IPS-NIHi11 (cell line): ENCODE measurements at places on chromosomes 7 and 10.

DNA sequence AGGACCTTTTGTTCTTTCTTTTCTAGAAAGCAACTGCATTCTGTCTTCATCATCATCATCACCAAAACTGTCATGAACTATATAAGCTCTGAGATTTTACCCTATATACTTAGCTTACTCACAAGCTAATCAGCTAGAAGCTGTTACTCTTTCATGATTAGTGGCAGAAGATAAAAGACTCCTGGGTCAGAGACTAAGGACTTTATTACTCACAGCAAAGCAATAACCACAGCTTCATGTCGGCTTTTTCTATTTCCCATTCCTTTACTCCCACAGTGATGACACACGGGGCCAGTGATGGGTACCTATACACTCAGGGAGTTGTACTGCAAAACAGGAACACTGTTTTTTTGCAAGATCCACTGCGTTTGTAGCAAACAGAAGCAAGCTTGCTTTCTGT, 8.4 kb upstream of the C10orf88 start:
- DNase-seq = no peak

DNA sequence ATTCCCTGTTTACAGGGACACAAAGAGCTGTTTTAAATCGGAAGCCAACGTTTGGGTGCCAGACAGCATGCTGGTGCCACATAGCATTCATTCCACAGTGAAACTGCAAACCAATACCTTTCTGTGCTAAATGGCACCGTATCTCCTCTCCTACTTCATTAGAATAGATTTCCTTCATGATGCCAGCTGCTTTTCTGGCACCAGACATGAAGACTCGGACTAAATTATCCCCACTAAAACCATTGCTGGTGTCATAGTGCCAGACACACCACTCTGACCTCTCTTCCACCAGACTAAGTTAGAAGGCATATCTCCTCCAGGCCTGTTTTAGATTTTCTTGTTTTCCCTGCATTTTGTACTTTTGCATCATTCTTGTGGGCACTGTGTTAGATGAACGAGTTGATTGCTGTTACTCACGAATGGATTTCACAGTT, 155.1 kb downstream of the ETV1 start:
- no peak for DNase-seq

- no peak for DNase-seq
These were observed 54.0 kb upstream of the SLC26A5 start for GRCh38 chr7:103499976-103500375.

- peak; percentile 43 for DNase-seq
These were observed 453.4 kb upstream of the CELF2 start for GRCh38 chr10:10564081-10564794.

GRCh38 chr10:29603223-29603896, 31.4 kb downstream of the SVIL start:
- DNase-seq = no peak

DNA sequence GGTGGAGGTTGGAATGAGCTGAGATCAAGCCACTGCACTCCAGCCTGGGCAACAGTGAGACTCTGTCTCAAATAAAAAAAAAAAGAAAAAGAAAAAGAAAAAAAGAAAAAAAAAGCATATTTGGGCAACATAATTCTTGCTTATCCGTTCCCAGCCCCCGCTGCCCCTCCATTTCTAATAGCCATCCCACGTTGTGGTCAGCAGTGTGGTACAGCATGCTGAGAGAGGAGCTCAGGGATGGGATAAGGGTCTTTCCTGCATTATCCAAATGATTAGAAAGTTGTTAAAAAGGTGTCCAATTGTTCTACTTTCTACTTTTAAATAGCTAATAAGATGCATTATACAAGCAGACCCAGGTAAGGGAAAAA, 104.9 kb upstream of the ZNF92 start:
- DNase-seq = no peak

DNA sequence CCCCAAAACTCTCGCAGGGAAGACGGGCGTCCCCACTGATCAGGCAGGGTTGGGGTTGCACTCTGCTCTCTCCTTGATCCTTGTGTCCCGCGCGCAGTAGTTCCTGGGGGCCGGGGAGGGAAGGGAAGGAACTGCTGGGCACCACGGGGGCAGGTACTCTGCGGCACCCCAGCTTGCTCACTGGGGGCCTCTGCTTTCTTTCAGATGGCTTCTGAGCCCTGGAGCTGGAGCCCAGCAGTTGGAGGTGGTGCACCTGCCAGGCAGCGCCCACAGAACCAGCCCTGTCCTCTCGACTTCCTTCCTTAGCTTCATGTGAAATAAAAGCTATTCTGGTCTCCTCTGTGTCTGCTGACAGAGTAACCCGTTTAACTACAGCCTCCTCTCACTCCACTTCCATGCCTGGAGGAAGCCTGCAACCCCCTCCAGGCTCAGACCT, 12.2 kb downstream of the PLAC9 start:
- no peak for DNase-seq

- no peak for DNase-seq
These were observed 331.9 kb downstream of the FGFR2 start for GRCh38 chr10:121266370-121266769.

DNA sequence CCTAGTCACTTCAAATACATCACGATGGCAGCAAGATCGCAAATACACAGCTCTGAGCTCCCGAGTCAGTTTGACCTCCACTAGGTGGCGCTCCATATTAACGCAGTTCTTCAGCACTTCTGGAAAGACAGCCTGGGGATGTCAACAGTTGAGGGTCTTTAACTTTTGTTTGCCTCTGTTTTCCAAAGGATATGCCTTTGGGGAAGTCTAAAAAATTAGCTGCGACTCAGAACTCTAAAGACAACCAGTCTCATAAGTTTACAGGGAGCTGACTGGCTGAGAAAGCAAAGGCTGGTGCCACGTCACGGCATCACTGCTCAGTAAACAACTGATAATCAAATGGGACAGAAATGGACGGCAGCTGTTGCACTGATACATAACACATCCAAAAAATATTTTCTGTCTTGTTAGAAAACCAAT, 458.8 kb downstream of the SORCS1 start:
- DNase-seq = peak; percentile 63

GRCh38 chr7:7869036-7869435, 99.6 kb upstream of the GLCCI1 start:
- peak; percentile 8 for DNase-seq

- no peak for DNase-seq
These were observed 1206.0 kb upstream of the LRRTM3 start for GRCh38 chr10:65719790-65720189.

DNA sequence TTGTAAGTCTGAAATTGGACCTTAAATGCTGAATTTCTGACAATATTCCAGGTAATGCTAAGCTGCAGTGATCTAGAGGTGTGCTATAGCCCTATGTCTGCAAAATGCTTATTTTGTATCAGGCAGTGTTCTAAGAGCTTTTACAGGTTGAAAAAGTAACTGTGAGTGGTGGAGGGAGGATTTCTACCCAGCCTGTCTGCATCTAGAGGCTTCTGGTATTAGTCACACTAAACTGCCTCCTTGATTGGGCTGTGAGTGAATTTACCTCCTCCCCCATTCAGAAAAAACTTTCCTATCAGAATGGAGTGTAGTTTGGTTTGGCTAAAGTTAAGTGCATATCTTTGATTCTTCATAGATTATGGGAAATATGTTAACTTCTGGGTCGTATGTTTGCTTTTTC, 56.8 kb downstream of the BBS9 start:
- peak; percentile 31 for DNase-seq

DNA sequence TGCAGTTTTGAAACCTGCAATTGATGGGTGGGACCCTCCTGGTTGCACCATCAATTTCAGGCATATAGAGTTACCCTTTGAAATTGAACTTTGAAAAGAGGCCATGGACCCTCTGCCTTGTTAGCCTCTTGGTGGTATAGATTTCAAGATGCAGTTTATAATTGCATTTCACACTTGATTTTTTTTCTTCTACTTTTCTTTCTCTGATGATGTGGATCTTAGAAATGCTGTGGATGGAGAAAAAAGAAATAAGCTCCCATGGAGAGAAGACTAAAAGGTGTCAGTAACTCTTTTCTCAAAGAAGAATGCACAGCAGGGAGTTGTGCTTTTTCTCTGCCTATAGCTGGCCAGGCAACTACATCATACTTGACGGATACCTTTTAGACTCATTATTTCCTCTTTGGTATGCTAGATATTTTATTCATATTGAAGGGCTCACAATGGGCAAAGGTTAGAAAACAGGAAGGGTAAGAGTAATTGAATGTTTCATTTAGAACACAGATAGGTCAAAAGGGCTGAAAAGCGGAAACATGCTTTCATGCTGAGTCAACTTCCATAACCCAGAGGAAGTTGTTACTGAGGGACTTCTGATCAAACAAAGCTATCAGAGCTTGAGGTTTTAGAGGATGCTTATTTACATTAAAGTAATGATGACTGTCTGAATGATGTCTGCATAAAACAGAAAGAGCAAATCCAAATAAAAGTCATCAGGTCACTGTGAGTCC, 773.2 kb upstream of the LRRN3 start:
- no peak for DNase-seq

DNA sequence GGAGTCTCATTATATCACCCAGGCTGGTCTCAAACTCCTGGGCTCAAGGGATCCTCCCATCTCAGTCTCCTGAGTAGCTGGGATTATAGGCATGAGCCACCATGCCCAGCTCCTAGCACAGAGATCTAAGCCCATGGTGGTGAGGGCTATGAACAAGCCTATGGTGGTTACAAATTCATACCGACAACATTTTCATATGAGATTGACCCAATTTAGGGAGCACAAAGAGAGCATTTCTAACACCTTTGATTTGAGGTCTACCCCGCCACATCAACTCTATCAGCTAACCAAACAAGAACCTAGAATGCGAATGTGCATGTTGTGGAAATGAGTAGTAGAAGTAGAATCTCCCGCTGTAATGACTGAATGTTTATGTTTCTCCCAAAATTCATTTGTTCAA, 14.2 kb upstream of the PRF1 start:
- DNase-seq = no peak

GRCh38 chr10:73110345-73110849, at the start of gene NUDT13:
TSS of gene NUDT13 (plus strand) at chr10:73110455. CDS start at chr10:73114366, 3,911 bp downstream.
- DNase-seq = peak; percentile 75

GRCh38 chr10:93420944-93421825, 60.9 kb downstream of the MYOF start:
- no peak for DNase-seq

- no peak for DNase-seq
These were observed 207.8 kb downstream of the TAX1BP1 start for GRCh38 chr7:27947586-27948278.

DNA sequence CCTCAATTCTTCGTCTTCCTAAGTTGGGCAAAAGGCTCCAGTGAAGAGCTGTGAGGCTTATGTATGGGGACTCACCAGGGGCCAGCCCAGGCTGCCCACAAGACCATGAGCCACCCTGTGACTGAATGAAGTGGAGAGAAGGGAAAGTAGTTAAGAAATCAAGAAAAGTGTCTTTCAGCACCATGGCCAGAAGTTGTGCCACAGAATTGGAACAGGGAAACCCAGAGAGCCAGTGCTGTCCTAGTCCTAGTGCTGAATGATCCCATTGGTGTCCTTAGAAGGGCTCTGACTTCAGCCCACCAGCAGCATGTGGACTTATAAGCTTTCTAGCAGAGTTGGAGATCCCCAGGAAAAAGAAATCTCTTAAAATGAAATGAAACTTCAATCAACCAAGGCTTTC, 37.0 kb upstream of the CCSER2 start:
- peak; percentile 85 for DNase-seq

- no peak for DNase-seq
These were observed 200.3 kb downstream of the BICC1 start for GRCh38 chr10:58712982-58713381.
